Activated naive CD4-positive, alpha-beta T cell treated with anti-CD3 and anti-CD28 coated beads for 36 hours (primary cell): ENCODE measurements at places on chromosomes 7 and 10.

DNA sequence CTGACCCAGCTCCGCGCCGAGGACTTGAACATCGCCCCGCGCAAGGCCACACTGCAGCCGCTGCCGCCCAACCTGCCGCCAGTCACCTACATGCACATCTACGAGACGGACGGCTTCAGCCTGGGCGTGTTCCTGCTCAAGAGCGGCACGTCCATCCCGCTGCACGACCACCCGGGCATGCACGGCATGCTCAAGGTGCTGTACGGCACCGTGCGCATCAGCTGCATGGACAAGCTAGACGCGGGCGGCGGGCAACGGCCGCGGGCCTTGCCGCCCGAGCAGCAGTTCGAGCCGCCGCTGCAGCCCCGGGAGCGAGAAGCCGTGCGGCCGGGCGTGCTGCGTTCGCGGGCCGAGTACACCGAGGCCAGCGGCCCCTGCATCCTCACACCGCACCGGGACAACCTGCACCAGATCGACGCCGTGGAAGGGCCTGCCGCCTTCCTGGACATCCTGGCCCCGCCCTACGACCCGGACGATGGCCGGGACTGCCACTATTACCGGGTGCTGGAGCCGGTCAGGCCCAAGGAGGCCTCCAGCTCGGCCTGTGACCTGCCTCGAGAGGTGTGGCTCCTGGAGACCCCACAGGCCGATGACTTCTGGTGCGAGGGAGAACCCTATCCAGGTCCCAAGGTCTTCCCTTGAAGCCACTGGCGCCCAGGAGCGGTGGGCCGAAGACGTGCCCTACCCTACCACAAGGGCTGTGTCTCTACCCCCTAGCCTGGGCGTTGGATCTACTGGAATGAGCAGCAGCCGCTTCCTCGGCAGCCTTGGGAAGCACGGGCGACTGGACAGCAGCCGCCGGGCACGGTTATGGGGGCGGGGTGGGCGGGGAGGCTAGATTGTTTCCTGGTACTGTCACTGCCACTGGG lies 945 bp downstream of the ADO start:
- no peak for DNase-seq

DNA sequence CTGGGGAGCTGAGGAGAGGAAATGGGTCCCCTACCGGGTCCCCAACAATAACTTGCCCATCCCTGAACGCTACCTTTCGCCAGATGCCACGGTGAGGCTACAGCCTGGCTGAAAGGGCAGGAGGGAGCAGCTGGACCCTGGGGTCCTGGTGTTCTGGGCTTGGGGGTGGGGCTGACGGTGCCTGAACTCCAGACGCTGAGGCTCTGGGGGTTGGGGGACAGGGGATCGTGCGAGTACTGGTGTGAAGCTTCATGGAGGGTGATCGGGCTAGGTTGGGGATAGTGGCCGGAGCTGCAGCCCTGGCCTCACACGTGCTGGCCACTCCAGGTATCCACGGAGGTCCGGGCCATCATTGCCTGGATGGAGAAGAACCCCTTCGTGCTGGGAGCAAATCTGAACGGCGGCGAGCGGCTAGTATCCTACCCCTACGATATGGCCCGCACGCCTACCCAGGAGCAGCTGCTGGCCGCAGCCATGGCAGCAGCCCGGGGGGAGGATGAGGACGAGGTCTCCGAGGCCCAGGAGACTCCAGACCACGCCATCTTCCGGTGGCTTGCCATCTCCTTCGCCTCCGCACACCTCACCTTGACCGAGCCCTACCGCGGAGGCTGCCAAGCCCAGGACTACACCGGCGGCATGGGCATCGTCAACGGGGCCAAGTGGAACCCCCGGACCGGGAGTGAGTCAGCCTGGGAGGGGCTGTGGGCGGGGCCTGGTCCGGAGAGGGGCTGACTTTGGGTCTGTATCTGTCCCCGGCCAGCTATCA lies 8.3 kb downstream of the AEBP1 start:
- DNase-seq, result no peak

DNA sequence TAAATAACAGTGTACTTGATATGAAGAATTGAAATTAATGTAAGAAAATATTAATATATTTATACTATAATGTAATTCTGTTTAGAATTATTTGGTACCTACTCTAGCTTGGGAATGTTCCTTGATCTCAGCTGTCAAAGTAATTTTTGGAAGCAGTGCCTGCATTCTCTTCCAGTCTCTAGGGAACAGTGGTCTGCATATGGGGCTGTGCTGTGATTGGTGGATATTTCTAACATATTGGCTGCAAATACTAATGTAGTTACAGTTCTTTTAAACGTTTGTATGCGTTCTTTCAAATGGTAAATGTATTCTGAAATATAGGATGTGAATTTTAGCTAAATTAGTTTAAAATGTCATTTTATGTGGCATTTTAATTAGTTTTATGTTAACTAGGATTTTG lies 87.2 kb downstream of the PHF14 start:
- DNase-seq, result no peak

DNA sequence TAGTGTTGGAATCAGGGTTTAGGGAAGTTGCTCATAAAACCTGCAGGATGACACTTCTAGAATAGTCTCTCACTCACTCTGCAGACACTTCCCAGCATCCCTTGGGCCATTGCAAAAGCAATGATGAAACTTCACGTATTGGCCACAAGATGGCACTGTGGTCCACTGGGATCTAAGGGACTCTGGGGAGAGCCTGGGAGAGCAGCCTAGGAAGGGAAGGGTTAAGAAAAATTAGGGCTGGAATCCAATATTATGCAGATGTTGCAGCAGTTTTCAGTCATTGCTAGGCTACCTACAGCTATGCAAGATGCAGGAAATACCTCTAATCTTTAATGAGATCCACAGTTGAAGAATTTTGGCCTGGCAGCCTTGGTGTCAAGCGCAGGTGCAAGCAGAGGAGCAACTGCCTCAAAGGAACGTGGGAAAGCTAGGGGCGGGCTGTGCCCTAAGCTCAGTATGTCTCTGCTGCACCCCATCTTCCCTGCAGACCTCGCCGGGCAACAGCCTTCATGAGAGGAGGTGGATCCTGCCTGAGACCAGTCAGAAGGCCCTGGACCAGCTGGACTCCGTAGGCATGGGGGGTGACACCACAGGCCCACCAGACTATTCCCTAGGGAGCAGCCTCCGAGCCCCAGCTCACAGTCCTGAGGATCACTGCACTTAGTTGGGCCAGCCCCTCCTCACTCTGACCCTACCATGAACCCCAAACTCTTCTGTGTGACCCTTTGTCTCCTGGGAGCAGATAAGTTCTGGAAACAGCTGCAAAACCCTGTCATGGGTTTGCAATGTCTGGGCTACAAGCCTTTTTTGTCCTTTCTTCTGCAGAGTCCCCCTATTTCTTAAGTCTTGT lies 127.9 kb upstream of the PRSS58 start:
- peak; percentile 76 for DNase-seq

DNA sequence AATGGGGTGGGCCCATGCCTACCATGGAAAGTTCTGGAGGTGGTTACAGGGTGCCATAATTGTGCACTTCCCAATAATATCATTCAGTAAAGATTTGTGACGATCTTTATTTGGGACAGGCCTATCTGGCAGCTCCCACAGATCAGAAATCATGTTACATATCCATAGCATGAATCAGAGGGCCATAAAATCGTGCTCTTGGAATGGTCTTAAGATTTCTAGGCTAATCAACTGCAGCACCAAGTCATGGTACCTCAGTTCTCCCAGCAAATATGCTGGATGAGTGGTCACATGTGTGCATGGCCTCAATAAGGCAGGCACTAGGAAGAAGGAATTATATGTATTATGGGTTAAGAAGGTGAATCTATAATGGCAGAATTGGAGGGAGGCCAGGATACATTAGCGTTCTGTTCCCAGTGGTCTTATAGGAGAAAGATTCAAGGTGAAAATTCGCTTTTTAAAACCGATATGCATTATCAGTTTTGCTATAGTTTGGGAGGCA lies 134.7 kb downstream of the NRP1 start:
- no peak for DNase-seq

DNA sequence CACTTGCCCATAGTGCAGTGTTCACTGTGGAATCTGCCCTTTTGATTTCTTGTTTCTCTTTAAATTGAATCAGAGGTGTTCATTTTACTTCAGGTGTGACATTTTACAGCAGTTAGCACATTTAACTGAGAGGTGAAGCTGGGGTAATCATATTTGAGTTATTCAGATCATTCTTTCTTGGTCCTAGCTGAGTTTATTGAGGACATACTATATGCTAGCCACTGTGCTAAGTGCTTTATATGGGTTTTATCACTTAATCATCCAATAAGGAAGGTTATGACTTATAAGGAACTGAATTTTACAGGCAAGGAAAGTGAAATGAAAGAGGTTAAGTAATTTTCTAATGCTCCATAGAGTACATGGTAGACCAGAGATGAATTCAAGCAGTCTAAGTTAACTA lies 79.7 kb downstream of the PON1 start:
- no peak for DNase-seq

GRCh38 chr10:49080071-49080470 lies 35.3 kb downstream of the VSTM4 start:
- no peak for DNase-seq
